ENCODE measurements at places on chromosomes 11 and 22. TPM values are rescaled to one million over a fixed set of nuclear protein-coding genes. Genes with fewer than 3 reads are reported as not detected.
A peak's percentile ranks its signal among the peaks of the same experiment; 100 is the strongest.

The SCGB1C1 gene
- not detected for total RNA-seq

The TENM4 gene
- 0.27 TPM for total RNA-seq

The UPK3A gene
- total RNA-seq: not detected

The ELMOD1 gene
- total RNA-seq: 0.53 TPM

The CTTN gene
- 330 TPM for total RNA-seq

The TESMIN gene
- 6.1 TPM for total RNA-seq

The GATD1 gene
- total RNA-seq: 83.1 TPM

The SERPIND1 gene
- total RNA-seq: 1.8 TPM

The MFRP gene
- total RNA-seq: not detected

The RPS6KA4 gene
- 41.8 TPM for total RNA-seq

- no peak for DNase-seq
Observed at GRCh38 chr11:72792437-72793021, 1.3 kb downstream of the STARD10 start.

DNA sequence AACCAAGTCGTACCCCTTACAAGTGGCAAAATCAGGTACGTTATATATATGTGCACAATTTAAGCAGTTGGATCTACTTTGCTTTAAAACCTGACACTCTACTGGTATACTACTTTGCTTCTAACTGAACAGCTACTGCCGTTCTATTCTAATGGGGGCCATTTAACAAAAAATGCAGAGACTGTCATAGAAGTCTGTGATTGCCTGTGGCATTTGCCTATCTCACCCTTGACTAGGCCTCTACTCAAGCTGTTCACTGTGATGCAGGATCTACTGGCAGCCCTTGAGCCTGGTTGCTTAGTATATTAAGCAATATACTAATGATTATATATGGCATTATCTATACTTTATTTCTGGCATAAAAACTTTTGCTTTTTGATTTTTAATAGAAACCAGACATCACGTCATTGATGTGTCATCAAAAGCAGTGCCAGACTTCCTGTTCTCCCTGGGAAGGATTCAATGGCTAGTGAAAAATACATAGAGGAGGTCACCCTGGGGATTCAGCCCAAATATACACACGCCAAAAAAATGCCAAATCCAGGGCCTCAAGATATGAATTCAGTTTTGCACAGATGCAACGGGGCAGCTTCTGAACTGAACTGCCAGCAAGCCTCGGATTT is 40.0 kb upstream of the FIBIN start:
- DNase-seq: peak; percentile 3

DNA sequence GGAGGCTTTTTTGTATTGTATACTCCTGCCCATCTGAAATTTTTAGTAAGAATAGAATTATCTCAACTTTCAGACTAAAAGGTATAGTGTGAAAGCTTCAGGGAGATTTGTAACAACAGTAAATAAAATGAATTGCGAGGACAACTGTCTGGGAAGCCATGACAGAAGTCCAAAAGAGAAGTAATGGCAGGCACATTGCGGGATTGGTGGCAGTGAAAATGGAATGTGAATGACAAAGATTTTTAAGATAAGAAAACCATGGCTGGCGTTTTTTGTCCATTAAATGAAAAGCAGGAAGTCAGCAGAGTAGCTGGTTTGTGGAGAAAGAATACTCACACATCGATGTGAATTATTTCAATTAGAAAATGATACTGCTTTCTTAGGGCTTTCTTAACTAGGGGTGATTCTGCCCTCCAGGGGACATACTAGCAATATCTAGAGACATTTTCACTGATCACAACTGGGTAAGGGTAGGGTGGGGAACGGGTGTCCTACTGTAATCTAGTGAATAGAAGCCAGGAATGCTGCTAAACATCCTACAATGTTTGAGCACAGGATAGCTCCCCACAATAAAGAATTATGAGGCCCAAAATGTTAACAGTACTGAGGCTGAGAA is 1.6 kb downstream of the NPAT start:
- DNase-seq: no peak

DNA sequence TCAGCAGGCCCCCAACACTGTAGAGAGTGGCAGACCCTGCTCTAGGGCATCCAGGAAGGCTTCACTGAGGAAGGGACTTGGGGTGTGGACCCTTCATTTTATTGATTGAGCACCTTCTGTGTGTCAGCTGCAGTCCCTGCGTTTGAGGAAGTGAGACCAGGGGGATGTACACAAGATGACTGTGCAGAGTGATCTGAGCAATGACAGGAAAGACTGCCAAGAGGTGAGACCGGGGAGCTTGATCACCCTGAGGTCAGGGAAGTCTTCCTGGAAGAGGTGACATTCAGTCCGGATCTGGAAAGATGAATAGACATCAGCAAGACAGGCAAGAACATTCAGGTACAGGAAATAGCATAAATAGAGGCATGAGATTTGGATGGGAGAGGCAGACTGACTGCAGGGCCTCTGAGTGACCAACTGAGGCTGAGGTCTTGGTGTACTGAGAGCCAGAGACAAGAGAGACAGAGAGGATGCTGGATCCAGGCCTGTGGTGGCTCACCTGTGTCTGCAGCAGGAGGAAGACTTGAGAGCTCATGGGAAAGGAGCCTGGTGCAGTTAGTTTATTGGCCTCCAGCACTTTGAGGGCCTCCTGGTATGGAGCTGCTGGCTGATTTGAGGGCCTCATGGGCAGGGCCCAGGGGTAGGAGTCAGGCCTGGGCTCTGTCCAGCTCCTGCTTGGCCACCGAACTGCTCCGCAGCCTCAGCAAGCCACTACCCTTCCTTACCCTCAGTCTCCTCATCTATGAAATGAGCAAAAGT is 5.2 kb downstream of the DGAT2 start:
- DNase-seq: no peak

GRCh38 chr11:72758690-72759389 is 6.6 kb upstream of the ARAP1 start:
- no peak for DNase-seq

- DNase-seq: no peak
Observed at GRCh38 chr11:117560780-117561530, 233.3 kb downstream of the CEP164 start.

- no peak for DNase-seq
Observed at GRCh38 chr22:23555118-23555517, 25.0 kb downstream of the IGLL1 start.

- peak; percentile 88 for DNase-seq
Observed at GRCh38 chr11:36116161-36116560, 172.3 kb downstream of the LDLRAD3 start.

GRCh38 chr11:14768526-14769188 is 123.4 kb downstream of the CYP2R1 start:
- DNase-seq: no peak

- DNase-seq: no peak
Observed at GRCh38 chr11:67344264-67344663, 9.1 kb downstream of the POLD4 start.

DNA sequence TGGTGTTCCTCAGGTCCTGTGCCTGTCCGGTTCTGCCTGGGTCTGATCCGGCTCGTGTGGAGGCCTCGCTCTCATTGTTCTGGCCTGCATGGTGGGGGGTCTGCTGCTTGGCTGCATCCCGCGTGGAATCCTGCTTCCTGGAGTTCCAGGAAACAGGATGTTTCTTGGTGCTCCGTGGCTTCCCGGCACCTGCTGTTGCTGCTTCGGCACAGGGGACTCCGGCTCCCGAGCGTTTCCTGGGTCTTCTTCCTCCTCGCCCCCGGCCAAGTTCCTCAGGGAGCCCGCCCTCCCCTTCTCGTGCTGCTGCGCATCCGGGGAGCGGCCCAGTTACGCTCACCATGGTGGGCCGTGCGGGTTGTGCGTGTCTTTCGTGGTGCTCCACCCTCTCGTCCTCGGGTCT is 29.9 kb downstream of the GLB1L2 start:
- no peak for DNase-seq

All from endothelial cell of umbilical vein (primary cell).